Activated T-cell treated with anti-CD3 and anti-CD28 coated beads for 48 hours (primary cell): ENCODE measurements at places on chromosomes 5 and 9.

- peak; percentile 48 for DNase-seq
Measured at GRCh38 chr5:431001-431710, 11.8 kb upstream of the EXOC3 start.

GRCh38 chr9:130296783-130297055 is 31.2 kb downstream of the HMCN2 start:
- DNase-seq, result no peak

- no peak for DNase-seq
Measured at GRCh38 chr5:84255315-84255714, 129.4 kb downstream of the EDIL3 start.

DNA sequence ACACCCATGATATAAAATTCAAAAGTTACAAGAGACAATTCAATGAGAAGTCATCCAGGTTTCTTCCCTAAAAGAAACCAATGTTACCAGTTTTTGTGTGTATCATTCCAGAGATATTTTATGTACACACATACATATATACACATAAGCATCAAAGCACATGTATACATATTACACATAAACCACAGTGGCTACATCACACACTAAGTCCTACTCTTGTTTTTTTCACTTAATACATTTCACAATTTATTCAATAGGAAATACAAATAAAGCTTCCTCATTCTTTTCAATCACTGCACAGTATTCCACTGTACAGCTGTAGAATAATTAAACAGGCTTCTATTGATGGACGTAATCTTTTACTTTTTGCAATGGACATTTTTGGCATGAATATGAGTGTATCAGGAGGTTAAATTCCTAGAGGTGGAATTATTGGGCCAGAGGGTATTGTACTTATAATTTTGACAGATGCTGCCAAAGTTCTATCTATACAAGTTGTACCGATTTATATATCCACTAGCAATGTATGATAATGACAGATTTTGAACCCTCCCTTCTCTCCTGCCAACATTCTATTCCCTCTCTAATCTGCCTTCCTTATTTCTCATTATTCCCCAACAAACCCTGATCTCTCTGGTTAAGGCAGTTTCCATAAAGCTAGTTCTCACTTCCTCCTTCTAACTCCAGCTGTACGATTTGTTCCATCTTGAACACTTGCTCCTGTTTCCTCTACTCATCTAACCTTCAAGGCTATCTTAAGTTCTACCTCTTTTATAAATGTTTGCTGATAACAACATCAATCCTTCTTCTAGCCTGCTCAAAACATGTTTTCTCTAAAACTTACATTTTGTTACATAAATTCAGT is 35.2 kb downstream of the MRPS27 start:
- no peak for DNase-seq

DNA sequence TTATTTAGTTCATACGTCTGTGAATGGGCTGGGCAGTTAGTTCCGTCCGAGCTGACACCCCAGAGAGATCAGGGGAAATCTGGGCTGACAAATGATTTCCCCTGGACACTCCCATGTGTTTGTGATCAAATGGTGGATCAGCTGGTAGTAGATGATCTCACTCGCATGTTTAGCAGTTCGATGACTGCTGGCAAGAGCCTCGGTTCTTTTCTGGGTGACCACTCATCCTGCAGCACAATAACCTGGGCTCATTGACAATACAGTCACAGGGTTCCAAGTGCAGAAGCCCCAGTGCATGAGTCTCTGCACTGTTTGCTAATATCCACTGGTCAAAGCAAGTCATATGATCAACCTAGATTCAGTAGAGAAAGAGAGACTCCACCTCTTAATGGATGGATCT is 155.9 kb downstream of the NR2F1-AS1 start:
- no peak for DNase-seq

- DNase-seq, result no peak
Measured at GRCh38 chr5:138543730-138544104, 681 bp upstream of the ETF1 start.

- no peak for DNase-seq
Measured at GRCh38 chr9:78552802-78553201, 255.9 kb downstream of the PSAT1 start.

DNA sequence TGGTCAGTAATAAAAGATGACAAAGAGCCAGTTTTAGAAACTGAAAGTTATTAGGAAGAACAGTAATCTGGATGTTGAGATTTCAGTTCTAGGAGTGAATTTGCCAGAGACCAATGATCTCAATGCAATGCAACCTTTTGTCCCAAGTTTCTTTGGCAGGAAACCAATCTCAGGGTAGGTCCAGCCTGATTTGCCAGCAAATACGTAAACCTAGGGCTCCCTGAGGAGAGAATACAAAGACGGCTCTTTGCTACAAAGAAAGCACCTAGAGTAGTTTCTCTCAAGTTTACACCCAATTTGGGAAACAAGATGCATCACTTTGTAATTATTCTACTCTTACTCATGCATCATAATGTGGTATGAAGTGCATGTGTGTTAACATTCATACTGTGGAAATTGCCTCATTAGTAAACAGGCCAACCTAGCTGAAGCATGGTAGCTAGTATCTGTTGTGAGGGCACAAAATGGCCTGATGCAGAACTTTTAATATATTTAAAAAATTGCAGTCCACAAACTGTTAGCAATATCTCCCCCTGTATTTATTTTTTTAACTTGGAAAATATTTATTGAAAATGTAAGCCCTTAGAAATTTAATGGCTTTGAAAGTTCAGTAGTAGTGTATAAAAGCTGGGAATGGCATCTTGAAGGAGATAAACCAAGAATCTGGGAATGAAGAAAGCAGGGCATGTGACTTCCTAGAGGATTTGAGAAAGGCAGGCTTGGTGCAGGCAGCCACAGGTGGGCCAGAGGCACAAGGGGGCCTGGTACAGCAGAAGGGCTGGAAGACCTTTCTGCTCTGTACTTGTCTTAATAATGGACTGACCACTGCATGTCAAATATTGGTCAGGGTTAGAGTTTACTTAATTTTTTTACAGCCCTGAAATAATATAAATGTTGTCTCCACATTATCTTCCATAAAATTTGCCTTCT is 59.5 kb downstream of the MAST4 start:
- DNase-seq, result no peak

- no peak for DNase-seq
Measured at GRCh38 chr9:21943464-21943863, 50.7 kb downstream of the CDKN2A start.

GRCh38 chr9:89481538-89481915 is 16.4 kb downstream of the SEMA4D start:
- no peak for DNase-seq

GRCh38 chr9:4938496-4938895 is 46.6 kb upstream of the JAK2 start:
- no peak for DNase-seq

DNA sequence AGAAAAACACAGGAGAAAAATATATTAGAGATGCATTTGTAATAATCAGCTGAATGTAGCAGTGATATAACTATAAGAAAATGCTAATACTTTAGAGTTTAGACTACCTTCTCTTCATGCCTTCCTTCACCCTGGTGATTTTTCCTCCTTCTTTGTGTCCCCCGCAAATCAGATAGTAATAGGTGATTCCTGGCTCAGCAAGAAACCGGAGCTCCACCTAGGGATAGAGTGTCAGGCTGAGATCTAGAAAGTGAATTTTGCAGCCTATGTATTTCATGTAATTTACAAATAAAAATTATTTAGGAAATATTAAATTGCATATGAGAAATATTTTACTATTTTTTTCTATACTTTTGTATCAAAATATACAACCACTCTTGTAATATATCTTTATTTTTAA is 109.8 kb upstream of the ST8SIA4 start:
- DNase-seq, result no peak

DNA sequence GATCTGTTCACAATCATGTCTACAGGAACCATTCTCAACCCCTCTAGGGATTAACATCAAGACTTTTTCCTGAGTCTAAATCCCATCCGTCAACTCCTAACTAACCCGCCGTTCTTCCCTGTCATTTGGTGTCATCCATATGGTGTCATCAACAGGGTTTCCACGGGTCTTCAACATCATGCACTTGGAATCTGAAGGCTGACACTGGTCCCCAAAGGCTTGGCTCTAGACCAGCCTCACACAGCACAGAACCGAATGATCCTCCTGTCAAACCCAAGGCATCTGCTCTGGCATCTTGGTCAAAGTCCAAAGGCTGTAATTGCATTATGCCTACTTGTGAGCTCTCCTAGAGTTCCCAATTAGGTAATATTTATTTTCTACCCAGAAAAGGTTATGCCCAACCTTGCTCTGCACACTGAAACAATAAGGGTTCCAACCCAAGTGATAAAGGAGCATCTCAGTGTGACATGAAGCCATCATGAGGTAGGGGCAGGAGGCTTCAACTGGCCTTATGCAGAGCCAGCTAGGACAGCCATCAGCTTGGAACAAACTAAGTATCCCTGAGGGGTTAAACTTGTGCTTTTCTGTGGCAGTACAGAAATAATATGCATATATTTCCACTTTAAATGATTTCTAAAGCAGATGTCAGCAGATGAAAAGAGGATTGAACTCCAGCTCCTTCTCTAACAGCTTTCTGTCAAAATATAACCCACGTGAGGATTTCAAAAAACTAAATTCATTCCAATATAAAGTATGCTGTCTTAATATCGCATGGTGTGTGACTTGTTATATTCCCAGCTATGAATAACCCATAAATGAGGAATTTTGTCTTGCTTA is 13.9 kb downstream of the ENC1 start:
- DNase-seq, result no peak

- no peak for DNase-seq
Measured at GRCh38 chr9:99076030-99076429, 28.9 kb upstream of the TGFBR1 start.

GRCh38 chr5:77912721-77913120 is 136.6 kb upstream of the TBCA start:
- no peak for DNase-seq

DNA sequence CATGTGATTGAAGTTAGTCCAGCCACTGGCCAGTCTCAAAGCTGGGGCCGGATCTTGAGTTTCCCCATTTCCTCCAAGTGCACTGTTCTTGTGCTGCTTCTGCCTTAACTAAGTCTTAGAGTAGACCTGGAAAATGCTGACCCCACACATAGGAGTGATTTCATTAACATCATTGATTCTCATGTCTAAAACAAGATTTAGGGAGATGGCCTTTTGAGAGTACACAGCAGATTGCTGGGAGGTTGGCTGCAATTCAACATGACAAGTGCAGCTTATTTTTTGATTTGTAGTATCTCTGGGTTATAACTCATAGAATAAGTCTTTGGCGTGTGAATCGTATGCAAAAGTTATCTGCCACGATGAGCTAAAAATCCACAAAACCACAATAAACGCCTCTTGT is 131.0 kb downstream of the CMYA5 start:
- DNase-seq, result no peak

DNA sequence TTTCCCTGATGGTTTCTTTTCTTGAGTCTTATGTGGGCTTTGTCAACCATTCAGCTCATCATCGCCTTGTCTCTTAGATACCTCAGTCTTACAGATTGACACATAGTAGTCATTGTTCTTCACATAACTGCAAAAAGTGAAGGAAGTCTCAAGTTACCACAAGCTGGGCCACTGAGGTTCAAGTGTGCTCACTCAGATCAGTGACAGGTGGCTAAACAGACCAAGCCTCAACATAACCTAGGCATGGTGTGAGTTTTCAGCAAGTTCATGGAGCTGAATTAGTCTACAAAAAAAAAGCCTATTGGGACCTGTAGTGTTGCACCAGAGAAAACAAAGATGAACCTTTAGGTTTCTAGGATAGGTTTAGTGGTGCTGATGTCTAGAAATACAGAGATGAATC is 58.2 kb downstream of the RFK start:
- DNase-seq, result no peak

DNA sequence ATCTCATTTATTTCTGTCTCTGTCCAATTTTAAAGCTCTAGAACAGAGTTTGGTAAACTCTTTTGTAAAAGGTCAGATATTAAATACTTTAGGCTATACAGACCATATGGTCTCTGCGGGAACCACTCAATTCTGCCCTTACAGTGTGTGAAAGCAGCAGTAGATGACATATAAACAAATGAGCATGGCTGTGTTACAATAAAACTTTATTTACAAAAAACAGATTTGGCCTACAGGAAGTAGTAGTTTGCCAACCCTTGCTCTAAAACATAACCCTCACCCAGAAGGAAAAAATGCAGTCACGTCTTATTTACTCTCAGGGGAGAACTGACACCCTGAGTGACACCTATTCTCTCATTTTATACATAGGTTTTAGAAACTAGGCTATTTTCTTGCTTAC is 220.4 kb downstream of the DEPDC1B start:
- no peak for DNase-seq

- DNase-seq, result no peak
Measured at GRCh38 chr9:93114984-93115335, 18.9 kb downstream of the CARD19 start.
